Thoracic aorta (tissue), 2 donors: ENCODE measurements at places on chromosomes 12 and 14.

DNA sequence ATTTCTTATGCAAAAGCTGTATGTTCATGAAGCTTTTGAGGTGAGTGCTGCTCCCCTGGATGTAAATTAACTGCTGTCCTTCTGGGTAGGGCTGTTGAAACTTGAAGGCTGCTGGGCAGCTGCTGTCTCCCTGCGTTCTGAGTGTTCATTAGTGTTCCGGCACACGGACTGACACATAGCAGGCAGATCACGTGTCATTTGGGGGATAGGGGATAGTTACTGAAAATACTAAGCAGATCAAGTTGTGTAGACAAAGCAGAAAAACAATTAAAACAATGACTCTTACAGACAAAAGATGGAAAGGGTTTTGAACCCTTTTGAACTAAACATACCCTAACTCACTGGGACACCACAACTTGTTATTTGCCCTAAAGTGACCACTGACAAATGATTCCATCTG, 82.5 kb downstream of the PRICKLE1 start:
- no peaks in the 10 kb centered on the region for H3K36me3 ChIP-seq
- DNase-seq = no peak
- peaks cover 8% of the 10 kb centered on the region for H3K4me1 ChIP-seq
- H3K27me3 ChIP-seq = no peaks in the 10 kb centered on the region
- H3K4me3 ChIP-seq = no peak overlapping the region
- H3K27ac ChIP-seq = no peak overlapping the region

GRCh38 chr12:100266585-100266834, 369 bp downstream of the DEPDC4 start:
- peak; percentile 83 for DNase-seq
- H3K27me3 ChIP-seq = no peaks in the 10 kb centered on the region
- peak overlapping the region; percentile 98 for H3K27ac ChIP-seq
- H3K4me1 ChIP-seq = peaks cover 28% of the 10 kb centered on the region
- H3K4me3 ChIP-seq = peak overlapping the region; percentile 95
- H3K36me3 ChIP-seq = no peaks in the 10 kb centered on the region

DNA sequence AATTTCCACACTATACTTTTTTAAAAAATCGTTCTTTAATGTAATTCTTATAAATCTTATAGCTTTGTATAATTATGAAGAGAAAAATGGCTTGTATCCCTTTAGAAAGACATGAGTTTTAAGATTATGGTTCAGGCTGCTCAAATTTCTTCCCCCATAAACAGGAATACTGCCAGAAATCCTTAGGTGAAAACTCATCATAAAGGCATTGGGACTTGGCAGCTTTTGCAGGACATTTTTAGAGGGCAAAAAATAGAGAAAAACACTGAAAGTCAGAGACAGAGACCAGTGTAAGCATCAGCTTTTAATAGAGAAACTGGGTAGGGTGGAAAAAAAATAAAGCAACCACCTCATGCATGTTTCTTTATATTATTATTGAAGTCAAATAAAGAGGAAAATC, 29.1 kb downstream of the LRRK2 start:
- no peak overlapping the region for H3K4me3 ChIP-seq
- H3K36me3 ChIP-seq = peaks cover 18% of the 10 kb centered on the region
- H3K27ac ChIP-seq = no peak overlapping the region
- no peaks in the 10 kb centered on the region for H3K27me3 ChIP-seq
- peaks cover 6% of the 10 kb centered on the region for H3K4me1 ChIP-seq

DNA sequence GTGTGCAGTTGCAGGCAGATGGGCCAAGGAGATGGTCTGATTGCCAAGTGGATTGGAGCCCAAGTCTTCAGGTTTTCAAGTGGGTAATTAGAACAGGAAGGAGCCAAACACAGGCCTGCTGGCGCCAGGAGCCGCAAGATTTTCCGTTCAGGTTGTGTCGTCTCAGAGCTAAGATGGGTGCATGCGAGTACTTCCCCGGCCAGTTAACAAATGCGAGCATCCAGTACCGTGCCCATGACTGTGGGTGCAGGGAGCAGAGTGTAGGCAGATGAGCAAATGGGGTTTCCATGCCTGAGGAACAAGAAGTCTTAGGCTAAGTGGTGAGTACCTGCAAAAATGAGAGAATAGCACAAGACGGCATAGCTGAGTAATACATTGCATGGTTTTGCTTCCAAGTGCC, 90.5 kb downstream of the CHST11 start:
- DNase-seq = no peak
- H3K36me3 ChIP-seq = no peaks in the 10 kb centered on the region
- H3K27ac ChIP-seq = no peak overlapping the region
- peaks cover 20% of the 10 kb centered on the region for H3K4me1 ChIP-seq
